ENCODE measurements at places on chromosomes 12 and 14.

- H3K27ac ChIP-seq, result no peak overlapping the region
- H3K27me3 ChIP-seq, result peaks cover 17% of the 10 kb centered on the region
- H3K36me3 ChIP-seq, result no peaks in the 10 kb centered on the region
Measured at GRCh38 chr14:76264384-76264783, 111.6 kb upstream of the ESRRB start.

DNA sequence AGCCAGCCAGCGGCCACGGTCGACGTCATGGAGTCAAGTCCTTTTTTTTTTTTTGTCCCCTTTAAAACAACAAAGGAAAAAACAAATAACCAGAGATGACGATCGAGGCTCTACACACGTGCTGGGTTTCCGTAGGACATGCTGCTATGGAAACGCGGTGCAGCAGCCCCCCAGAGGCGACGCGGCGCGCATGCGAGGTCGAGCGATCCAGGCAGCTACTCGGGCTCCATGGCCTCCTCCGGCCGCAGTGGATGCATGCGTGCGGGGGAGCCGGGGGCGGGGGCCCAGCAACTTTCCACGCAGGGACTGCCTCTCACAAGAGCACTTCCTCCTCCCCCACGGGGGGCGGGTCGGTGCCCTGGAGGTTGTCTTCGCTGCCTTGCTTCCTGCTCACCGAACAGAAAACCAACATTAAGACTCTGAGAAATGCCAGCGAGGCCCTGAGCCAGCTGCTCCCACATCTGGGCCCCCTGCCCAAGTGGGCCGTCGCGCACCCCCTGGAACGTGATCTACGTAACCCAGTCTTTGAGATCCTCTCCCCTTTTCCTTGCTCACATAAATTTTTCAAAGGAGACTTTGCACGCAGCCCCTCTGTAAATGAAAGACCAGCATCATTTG, 30.7 kb downstream of the P2RX4 start:
- peaks cover 22% of the 10 kb centered on the region for H3K36me3 ChIP-seq
- peak overlapping the region; percentile 88 for H3K27ac ChIP-seq
- H3K4me3 ChIP-seq, result peak overlapping the region; percentile 61
- DNase-seq, result peak; percentile 89

DNA sequence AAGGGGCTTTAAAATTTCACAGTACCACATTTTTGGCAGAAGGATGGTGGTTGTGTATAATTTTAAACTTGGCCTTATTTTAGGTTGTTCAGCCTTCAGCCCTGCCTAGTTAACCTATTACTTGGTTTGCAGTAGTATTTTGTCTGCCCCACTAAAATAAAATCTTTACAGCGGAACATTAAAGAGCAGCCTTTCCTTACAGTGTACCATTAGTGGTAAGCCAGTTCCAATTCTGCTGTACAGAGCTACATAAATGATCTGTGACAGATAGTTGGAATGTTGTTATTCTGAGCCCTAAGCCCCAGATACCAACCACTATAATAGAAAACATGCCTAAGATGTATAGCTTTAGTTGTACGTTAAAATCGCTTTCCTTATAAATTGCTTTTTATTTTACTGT, 56.2 kb downstream of the SLC38A6 start:
- H3K36me3 ChIP-seq, result peaks cover 6% of the 10 kb centered on the region
- no peak for DNase-seq
- peaks cover 24% of the 10 kb centered on the region for H3K4me1 ChIP-seq
- H3K27ac ChIP-seq, result no peak overlapping the region
- H3K4me3 ChIP-seq, result no peak overlapping the region

GRCh38 chr14:36363704-36364103, 43.3 kb upstream of the MBIP start:
- DNase-seq, result no peak
- no peaks in the 10 kb centered on the region for H3K4me1 ChIP-seq
- peaks cover 15% of the 10 kb centered on the region for H3K27me3 ChIP-seq
- H3K27ac ChIP-seq, result no peak overlapping the region
- no peak overlapping the region for H3K4me3 ChIP-seq

GRCh38 chr14:20400965-20401593, 12.2 kb downstream of the TEP1 start:
- peak overlapping the region; percentile 79 for H3K27ac ChIP-seq
- H3K4me3 ChIP-seq, result no peak overlapping the region
- no peak for DNase-seq
- peaks cover 63% of the 10 kb centered on the region for H3K36me3 ChIP-seq
- peaks cover 30% of the 10 kb centered on the region for H3K4me1 ChIP-seq
- H3K27me3 ChIP-seq, result no peaks in the 10 kb centered on the region

DNA sequence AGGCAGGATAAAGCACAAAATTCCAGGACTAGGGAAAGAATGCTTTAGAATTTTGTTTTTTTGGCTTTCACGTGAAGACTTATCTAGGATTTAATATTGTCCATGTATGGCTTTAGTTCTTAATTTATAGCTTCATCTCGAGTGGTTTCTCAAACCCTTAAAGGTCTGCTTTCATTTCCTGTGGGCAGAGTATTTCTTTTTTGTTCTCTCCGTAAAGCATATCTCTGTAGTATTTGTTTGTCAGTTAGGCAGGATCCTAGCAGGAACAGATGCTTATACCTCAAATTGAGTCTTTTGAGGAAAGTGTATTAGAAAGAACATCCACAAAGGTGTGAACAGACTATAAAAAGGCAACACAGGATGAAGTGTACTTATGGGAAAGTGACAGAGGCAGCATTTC, 697.1 kb upstream of the SEL1L start:
- no peaks in the 10 kb centered on the region for H3K36me3 ChIP-seq
- no peaks in the 10 kb centered on the region for H3K27me3 ChIP-seq
- no peak for DNase-seq
- no peak overlapping the region for H3K27ac ChIP-seq

GRCh38 chr12:102851246-102851645, 65.8 kb downstream of the PAH start:
- H3K36me3 ChIP-seq, result no peaks in the 10 kb centered on the region
- no peaks in the 10 kb centered on the region for H3K4me1 ChIP-seq
- H3K4me3 ChIP-seq, result no peak overlapping the region

DNA sequence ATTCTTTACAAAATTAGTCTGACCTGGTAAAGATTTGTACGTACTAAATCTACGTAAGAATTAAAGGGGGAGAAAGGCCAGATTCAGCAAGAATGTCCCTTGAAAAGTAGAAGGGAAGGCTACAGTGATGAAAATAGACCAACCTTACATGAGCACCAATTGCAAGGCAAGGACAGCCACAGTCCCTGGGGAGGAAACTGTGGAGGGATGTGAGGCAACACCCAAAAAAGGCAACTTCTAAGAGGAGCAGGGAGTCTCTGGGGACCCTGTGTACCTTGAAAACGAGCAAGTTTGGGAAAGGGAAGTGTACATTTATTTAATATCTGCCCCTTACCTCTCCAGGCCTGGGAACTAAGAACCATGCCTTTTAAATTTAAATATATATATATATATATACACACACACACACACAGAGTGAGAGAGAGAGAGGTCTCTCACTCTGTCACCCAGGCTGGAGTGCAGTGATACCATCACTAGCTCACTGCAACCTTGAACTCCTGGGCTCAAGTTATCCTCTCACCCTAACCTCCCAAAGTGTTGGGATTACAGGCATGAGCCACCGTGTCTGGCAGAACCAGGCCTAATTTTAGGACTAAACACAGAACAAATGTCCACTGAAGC, 56.4 kb downstream of the TMCC3 start:
- H3K27ac ChIP-seq, result no peak overlapping the region
- no peaks in the 10 kb centered on the region for H3K36me3 ChIP-seq
- no peak for DNase-seq
- no peaks in the 10 kb centered on the region for H3K4me1 ChIP-seq

DNA sequence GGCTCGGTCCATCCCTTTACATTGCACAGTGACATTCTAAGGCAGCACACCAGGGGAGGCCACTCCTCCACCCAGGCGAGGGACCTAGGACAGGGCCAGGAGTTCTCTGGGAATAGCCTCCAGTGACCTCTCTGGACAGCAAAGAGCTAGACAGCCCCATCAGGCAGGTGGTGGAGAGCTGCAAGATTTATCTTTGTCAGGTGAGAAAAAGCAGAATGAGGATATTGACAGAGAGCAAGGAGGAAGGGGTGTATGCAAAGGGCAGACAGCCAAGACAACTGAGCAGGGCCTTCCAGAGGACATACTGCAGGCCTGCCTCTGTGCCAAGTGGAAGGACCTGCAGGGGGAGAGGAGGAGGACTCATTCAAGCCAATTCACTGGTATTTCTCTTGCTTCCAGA, 112.4 kb upstream of the MAX start:
- peaks cover 4% of the 10 kb centered on the region for H3K36me3 ChIP-seq
- DNase-seq, result no peak

DNA sequence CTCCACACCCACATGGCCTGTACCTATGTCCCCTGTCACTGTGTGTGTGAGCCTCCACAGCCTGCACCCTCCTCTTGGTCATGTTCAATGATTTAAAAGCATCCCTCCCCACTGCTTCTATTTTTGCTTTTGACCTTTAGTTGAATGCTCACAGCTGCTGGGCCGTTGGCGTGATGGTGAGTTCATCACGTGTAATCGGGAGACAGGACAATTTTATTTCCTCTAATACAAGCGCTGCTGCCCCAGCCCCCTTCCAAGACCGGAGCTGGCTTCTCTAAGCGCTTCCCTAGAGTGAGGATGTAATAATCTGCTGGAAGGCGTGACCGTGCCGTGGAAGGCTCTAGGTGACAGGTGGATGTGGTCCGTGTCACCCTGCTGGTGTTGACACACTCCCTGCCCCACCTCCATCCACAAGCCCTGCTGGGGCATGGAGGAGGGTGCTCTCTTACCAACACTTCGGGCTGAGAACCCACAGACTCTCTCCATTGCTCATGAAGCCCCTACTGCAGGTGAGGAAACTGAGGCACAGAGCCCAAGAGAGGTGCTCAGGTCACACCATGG, 25.4 kb downstream of the CCDC85C start:
- H3K4me3 ChIP-seq, result no peak overlapping the region
- no peak for DNase-seq
- H3K4me1 ChIP-seq, result no peaks in the 10 kb centered on the region
- H3K27me3 ChIP-seq, result no peaks in the 10 kb centered on the region

GRCh38 chr12:63911341-63911740, 66.8 kb downstream of the SRGAP1 start:
- no peaks in the 10 kb centered on the region for H3K4me1 ChIP-seq
- DNase-seq, result no peak
- H3K4me3 ChIP-seq, result no peak overlapping the region

- H3K36me3 ChIP-seq, result peaks cover 44% of the 10 kb centered on the region
- peaks cover 4% of the 10 kb centered on the region for H3K4me1 ChIP-seq
- no peaks in the 10 kb centered on the region for H3K27me3 ChIP-seq
- H3K27ac ChIP-seq, result no peak overlapping the region
- DNase-seq, result no peak
Measured at GRCh38 chr12:70330158-70330557, 35.9 kb upstream of the KCNMB4 start.

DNA sequence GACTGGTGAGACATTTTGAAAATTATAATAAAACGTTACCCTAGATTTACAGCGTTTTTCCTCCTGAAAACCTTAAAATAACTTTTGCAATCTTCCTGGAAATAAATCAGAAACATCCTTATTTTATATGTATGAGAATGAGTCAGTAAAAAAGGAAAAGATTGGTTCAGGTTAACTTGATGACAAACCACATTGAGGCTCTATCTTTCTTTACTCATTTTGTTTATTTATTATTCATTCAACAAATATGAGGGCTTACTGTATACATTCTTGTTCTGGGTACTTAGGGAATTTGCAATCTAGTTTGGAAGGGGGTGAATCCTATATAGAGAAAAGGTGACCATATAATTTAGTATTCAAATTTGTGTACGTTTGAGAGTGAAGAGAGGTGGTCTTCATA, 156.6 kb downstream of the UNC79 start:
- DNase-seq, result no peak
- H3K4me1 ChIP-seq, result no peaks in the 10 kb centered on the region
- no peak overlapping the region for H3K4me3 ChIP-seq
- no peak overlapping the region for H3K27ac ChIP-seq
- no peaks in the 10 kb centered on the region for H3K36me3 ChIP-seq
- peaks cover 9% of the 10 kb centered on the region for H3K27me3 ChIP-seq

DNA sequence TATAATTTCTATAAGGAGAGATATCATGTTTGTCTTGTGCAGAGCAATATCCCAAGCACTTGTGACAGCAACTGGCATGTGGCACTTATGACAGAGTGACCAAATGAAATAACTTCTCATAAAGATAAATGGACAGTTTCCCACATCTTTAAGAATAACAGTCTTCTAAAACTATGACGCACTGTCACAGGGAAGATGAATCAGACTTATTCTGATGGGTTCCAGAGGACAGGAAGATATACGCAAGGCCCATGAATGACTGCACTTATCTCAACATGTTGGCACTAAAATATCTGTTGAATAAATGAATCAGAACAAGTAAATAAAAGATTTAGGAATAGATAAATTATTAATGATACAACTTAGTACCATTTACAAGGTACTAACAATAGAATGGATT, 465.8 kb upstream of the SYT1 start:
- no peak overlapping the region for H3K4me3 ChIP-seq
- no peaks in the 10 kb centered on the region for H3K27me3 ChIP-seq
- H3K27ac ChIP-seq, result no peak overlapping the region

Measured in activated CD8-positive, alpha-beta memory T cell treated with anti-CD3 and anti-CD28 coated beads, Interleukin-2, amount 10 ng/mL, durations not matched to agents 7 days and 5 days (primary cell).